ENCODE measurements at places on chromosomes 1 and 21.

GRCh38 chr1:205376739-205377138 lies 20.0 kb upstream of the KLHDC8A start:
- no peak for DNase-seq

GRCh38 chr21:45111703-45112102 lies 37.3 kb downstream of the ADARB1 start:
- DNase-seq = no peak

DNA sequence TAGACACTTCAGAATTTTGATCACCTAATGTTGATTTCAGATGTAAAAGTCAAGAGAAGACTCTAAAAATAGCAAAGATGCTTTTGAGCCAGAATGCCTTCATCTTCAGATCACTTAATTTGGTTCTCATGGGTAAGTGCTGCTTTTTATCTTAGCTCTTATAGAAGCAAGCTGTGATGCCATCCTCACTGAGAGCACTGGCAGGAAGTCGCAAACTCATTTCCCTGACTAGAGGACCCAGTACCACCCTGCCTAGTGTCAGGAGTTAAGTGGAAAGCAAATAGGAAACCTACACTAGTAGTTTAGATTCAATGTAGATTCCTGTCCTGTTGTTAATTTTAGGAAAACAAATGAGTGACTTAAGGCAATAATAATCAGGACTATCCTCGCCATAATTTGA lies 12.1 kb downstream of the IFNAR2 start:
- peak; percentile 43 for DNase-seq

GRCh38 chr1:223709598-223709997 lies 2.7 kb upstream of the CAPN2 start:
- peak; percentile 49 for DNase-seq

- no peak for DNase-seq
Measured at GRCh38 chr1:203177470-203178039, 1.9 kb upstream of the MYBPH start.

Data from hematopoietic multipotent progenitor cell treated with erythropoietin and hydrocortisone succinate and interleukin-3 and kit ligand, for 4 days (in vitro differentiated cells).